ENCODE measurements at places on chromosomes 5 and 9. TPM values are rescaled to one million over a fixed set of nuclear protein-coding genes. Genes with fewer than 3 reads are reported as not detected.

DNA sequence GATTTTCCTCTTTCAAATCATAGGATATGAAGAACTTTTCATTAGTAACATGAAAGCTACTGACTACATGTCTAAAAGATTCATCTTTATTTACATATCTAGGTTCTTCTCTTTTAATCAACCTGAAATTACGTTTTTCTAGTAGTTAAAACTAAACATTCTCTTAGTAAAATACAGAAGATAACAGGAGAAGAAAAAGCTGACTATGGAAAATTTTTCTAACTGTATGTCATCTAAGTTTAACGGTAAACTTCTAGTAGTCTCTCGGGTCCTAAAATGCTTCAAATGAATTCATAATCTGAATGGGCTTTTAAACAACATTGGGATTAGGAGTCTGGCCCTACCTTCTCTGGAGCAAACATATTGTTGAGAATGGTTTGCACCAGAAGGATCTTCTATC lies 151.9 kb downstream of the PDE4D start:
- no peak for DNase-seq

- no peak for DNase-seq
These were observed 553.5 kb upstream of the MEF2C start for GRCh38 chr5:89436464-89436863.

- no peak for DNase-seq
These were observed 77.8 kb downstream of the FSTL4 start for GRCh38 chr5:133534566-133534965.

- no peak for DNase-seq
These were observed 20.9 kb downstream of the CCNJL start for GRCh38 chr5:160291467-160291866.

- DNase-seq = peak; percentile 72
These were observed 30.7 kb downstream of the TRIP13 start for GRCh38 chr5:923281-923873.

The BAAT gene
- 0.07 TPM for total RNA-seq

- peak; percentile 69 for DNase-seq
These were observed 422.6 kb downstream of the EFNA5 start for GRCh38 chr5:107248066-107248695.

GRCh38 chr9:137761032-137761431 lies 116.5 kb upstream of the CACNA1B start:
- DNase-seq = no peak

DNA sequence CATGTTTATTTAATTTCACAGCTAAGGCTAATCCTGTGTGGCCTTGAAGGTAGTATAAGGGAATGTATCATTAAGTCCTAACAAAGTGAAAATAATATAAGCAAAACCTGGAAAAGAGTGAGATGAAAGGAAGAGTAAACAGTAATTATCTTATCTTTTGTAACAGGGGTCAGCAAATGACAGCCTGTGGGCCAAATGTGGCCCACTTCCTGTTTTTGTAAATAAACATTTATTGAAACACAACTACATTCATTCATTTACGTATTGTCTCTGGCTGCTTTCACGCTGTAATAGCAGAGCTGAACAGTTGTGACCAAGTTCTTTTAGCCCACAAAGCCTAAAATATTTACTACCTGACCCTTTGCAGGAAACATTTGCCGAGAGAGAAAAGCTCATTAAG lies 78.4 kb upstream of the HTR4 start:
- DNase-seq = no peak

The IRX2 gene
- total RNA-seq = 10.4 TPM

The UBE2QL1 gene
- 8.8 TPM for total RNA-seq

- DNase-seq = no peak
These were observed 402.4 kb downstream of the AGTPBP1 start for GRCh38 chr9:85339338-85339737.

The CLIC3 gene
- 1.4 TPM for total RNA-seq

- peak; percentile 68 for DNase-seq
These were observed 71.5 kb downstream of the TRIM36 start for GRCh38 chr5:115098041-115098702.

DNA sequence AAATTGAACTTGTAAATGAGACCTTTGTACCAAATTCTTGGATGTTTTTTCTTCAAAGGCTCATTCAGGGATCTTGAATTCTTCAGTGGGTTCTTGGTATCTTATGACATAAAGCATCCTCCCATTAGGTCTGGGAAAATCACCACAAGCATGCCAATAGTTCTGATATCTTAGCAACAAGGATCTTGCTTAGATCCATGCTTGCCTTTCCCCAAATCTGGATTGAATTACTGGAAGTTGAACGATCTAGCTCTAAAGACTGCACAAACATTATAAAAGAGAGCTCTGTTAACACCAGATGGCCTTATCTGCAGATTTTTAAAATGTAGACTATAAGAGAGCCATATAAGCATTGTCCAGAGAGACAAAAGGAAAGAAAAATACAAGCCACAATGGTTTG lies 266.3 kb downstream of the RAB3C start:
- no peak for DNase-seq

DNA sequence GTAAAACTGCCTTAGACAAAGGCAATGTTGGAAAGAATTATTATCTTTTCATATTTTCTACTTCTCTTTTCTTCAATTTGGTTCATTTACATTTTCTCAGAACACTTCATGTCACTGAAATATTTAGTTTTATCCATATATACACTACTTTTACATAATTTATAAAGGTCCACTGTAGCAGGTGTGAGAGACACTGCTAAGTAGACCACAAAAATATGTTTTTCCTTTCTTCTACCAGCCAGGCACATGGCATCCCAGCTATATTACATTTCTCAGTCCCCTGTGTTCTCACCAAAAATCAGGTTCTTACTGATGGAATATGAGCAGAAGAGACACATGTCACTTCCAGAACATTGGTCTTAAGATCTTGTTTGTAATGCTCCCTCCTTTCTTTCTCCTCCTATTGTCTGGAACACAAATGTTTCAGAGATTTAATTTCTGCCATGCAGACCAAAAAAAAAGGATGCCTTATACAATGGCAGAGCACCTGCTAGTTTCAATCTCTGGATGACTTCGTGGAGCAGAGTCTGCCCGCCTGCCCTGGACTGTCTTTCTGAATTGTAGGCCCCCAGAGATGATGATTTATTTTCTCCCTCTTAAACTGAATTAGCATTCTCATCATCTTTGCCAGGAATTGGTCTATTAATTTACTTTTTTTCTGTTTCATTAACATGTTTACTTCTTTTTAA lies 125.4 kb upstream of the ACOT12 start:
- DNase-seq = no peak

DNA sequence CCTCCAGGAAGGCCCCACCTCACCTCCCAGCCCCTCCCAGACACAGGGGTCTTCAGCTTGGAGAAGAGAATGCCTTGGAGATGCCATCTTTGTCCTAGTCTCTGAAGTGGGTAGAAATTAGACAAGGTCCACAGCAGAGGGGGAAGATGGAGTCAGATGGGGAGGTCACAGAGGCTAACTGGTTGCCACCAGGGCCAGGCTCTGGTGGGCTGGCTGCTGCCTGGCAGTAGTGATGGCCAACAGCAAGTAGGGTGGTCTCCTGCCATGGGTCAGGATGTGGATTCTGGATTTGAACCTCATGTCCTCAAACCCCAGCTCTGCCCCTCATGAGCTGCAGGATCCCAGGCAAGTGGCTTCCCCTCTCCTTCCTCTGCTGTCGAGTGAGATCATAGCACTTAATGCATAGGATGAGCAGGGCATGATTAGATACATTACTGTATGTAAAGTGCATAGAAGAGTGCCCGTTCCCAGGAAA lies 38.7 kb upstream of the NEK6 start:
- DNase-seq = no peak

GRCh38 chr5:136063778-136064465 lies 35.1 kb downstream of the TGFBI start:
- no peak for DNase-seq

DNA sequence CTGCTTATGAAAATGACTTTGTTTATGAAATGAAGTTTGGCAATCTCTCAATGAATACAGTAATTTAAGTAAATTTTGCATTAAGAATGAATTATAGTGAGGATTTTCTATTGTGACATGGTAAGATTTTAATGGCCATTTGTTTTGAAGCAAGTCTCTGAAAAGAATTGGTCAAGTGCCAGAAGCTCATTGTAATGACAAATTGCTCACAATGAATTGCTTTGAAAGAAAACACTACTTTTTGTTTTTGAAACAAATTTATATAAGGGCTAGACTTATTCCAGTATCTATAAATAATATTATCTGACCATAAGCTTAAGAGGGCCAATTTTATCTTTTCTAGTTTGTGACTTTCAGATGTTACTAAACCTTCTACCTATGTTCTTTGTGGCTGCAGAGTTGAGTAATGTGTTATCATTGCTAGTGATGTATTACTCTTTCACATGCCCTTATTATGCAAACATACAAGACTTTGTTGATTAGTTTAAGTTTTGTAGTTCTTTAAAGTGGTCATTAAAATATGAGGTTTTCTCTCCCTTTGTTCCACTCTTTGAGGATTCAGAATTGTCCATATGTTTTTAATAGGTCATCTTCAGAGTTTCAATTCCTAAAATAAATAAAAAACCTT lies 93.0 kb upstream of the ZNF608 start:
- DNase-seq = no peak

GRCh38 chr5:52783226-52783959 lies 4.3 kb upstream of the ITGA1 start:
- DNase-seq = peak; percentile 83

The CDH9 gene
- not detected for total RNA-seq

The HMMR gene
- total RNA-seq = 74.6 TPM

DNA sequence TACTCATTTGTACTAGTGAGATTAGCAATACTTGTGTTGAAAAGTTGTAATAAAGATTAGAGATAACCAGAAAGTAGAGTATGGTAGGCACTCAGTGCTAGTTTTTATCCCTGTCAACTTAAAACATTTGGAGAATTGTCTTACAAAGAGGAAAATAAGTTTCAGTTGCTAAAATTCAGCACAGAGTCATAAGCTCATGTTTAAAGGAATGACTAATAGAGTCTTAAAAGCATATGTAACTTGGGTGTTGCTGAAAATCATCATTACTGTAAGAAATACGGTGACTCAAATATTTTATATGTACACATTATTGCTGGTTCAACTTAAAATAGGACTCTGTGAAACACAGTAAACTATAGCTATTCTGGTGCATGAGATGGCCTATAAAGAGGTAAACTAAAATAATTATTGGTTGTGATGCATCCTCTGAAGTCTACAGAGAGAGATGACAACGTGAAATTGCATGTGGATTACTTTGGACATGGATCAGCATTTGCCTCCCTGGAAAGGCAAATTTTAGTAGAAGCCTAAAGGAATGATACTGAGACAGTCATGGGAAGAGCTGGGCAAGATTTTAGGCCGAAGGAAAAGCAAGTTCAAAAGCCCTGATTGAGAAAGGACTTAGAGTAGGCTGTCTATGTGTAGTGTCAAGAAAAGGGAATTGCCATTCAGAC lies 34.6 kb downstream of the SGCD start:
- no peak for DNase-seq

- peak; percentile 70 for DNase-seq
These were observed 283.4 kb upstream of the GRAMD2B start for GRCh38 chr5:126139773-126140172.

The ZNF608 gene
- total RNA-seq = 0.95 TPM

DNA sequence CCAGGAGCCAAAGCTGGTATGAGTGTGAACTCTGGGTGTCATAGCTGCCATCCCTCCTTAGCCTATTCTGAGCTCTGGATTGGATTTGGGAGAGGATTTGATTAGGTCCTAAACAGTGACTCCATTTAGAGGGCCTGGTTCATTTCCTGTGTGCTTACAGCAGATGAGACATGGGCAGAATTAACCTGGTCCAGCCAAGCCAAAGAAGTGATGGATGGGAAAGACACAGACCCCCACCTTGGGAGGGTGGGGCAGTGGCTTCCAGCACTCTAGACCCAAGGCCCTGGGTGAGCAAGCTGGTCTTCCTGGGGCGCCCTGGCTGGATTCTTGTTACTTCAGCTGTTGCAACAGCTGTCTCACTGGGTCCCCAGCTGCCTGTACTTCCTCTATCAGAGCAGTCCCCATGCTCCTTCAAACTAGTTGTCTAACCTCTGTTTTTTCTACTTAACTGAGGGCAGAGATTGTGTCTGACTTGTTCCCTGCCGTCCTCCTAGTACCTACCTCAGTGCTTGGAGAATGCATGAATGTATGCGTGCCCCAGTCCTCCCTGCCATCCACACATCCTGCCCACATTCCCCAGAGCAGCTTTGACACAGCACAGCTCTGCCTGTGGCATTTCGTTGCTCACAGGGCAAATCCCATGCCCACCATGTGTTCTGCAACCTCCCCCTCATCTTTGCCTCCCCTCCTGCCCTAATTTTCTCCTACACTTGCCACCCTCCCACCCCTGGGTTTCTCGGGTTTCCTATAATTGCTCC lies 115.9 kb downstream of the RGS3 start:
- no peak for DNase-seq

GRCh38 chr5:179822059-179822432 lies 1.3 kb downstream of the SQSTM1 start:
- DNase-seq = no peak

All from PC-3 (cell line).